ENCODE measurements at places on chromosomes 7 and 10.

DNA sequence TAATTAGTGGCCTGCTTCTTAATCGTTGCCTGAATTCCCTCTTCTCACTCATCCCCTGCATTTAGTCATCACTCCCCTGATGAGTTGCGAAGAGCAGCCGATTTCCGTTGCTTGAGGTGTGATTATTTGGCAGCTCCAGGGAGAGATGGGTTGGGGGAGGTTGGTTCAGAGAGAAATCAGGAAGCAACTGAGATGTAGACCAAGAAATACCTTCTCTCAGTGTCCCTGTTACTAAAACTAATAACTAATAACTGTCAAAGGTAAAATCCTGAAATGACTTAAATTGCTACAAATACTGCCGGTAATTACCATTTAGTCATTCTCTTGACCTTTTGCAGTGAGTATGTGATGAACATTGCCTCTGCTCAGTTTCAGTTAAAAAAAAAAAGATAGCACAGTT, 76.9 kb downstream of the ELMO1 start:
- DNase-seq, result no peak

GRCh38 chr10:43884501-43885105, 235.9 kb upstream of the ZNF32 start:
- DNase-seq, result no peak

DNA sequence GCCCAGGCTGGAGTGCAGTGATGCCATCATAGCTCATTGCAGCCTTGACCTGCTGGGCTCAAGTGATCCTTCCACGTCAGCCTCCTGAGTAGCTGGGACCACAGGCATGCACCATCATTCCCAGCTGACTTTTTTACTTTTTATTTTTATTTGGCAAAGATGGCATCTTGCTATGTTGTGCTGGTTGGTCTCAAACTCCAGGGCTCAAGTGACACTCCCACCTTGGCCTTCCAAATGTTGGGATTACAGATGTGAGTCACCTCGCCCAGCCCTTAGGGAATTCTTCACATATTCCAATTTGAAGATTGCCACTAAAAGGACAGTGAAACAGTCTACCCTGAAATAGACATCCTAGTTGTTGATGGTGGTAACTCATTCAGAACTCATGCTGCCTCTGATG, 27.7 kb downstream of the SUGCT start:
- peak; percentile 7 for DNase-seq

- no peak for DNase-seq
These were observed 14.6 kb downstream of the ASB15 start for GRCh38 chr7:123616223-123616622.

- no peak for DNase-seq
These were observed 13.7 kb upstream of the LAMB4 start for GRCh38 chr7:108143658-108144420.
